ENCODE measurements at places on chromosomes 7 and 10.

GRCh38 chr7:87310790-87311419, 34.6 kb upstream of the CROT start:
- no peak for DNase-seq

DNA sequence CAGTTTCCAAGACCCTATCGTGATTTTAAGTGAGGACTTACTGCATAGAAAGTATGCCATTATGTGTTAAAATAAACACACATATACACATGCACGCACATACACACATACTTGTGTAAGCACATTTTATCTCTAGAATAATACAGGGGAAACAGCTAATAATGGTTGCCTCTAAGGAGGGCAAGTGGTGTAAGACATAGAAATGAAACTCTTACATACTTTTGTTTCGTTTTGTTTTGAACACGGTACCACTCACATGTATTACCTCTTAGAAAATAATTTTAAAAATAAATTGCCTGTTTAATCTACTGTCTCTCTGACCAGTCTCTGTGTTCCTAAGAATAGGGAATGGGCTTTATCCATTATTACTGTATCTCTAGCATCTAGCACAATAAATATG, 49.2 kb downstream of the HERPUD2 start:
- no peak for DNase-seq

DNA sequence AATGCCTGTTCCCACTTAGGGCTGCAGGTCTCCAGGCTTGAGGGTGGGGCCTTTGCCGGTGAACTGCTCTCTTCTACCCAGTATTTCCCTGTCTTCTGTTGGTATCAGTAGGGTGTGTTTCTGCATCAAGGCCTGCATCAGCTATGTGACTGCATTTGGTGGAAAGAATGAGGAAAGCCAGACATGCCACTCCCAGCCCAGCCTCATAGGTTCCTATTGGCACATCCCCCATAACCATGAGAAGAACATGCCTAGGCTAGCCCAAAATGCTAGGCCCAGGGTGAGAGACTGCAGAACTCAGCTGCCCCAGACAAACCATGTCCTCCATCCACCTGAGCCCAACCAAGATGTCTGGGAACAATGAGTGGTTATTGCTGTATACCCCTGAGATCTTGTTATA, 380.3 kb upstream of the ADARB2 start:
- DNase-seq, result no peak

DNA sequence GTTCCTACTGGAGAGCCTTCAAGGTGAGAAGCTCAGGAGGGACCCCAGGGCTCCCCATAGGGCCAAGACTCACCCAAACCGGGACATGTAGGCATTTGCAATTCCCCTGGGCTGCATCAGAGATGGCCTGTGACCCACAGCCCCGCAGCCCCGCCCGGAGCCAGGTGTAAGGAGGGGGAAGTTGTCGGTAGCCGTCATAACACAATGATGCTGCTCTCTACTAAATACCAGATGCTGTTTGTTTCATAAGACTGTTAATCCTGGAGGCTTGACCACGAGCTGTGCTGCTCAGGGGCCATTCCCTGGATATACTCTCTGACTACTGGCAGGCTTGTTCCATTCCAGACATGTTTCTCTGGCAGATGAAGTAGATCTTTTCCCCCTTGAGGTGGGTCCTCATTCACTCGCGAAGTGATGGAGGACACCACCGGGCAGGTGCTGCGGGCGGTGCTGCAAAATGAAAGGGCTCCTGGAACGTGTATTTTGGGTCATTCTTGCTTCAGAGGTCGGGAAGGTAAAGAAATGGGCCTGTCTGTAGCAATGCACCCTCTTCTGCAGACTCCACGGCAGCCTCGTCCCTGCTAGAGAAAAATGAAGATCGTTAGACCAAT, 61.1 kb downstream of the MKI67 start:
- DNase-seq, result no peak

GRCh38 chr10:126684171-126684745, 13.8 kb upstream of the C10orf90 start:
- DNase-seq, result no peak

GRCh38 chr7:69682518-69682917, 84.2 kb downstream of the AUTS2 start:
- no peak for DNase-seq

GRCh38 chr10:132383101-132383500, 13.9 kb upstream of the PWWP2B start:
- DNase-seq, result no peak

DNA sequence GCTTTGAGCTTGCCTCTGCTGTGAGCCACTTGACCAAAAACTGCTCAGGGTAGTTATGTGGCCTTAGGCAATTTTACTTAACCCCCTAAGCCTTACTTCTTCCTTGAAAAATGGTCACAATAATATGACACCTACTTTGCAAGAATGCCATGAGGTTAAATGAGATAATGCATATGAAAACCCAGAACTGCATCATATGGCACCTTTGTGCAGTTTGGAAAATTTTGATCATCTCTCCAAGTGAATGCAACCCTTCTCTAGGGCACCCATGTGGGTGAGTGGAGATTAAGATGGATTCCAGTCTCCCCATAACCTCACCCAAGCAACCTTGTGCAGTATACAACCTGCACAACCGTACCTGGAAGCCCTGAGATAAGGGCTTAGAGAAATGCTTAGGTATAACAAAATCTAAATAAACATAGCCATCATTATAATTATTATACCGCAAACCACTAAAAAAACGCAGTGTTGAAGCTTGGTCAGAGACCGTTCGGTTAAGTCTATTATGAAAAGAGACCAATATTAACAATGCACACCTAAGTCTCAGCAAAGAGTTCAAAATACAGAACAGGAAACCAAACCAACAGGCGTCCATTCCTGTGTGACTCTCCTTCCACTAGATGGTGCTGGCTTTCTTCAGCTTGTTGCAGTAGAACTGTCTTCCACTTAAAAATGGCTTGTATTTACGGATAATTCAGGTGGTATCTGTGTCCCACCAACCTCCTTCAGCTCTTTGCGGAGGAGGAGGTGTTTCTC, 21.0 kb upstream of the ASB15 start:
- DNase-seq, result no peak

DNA sequence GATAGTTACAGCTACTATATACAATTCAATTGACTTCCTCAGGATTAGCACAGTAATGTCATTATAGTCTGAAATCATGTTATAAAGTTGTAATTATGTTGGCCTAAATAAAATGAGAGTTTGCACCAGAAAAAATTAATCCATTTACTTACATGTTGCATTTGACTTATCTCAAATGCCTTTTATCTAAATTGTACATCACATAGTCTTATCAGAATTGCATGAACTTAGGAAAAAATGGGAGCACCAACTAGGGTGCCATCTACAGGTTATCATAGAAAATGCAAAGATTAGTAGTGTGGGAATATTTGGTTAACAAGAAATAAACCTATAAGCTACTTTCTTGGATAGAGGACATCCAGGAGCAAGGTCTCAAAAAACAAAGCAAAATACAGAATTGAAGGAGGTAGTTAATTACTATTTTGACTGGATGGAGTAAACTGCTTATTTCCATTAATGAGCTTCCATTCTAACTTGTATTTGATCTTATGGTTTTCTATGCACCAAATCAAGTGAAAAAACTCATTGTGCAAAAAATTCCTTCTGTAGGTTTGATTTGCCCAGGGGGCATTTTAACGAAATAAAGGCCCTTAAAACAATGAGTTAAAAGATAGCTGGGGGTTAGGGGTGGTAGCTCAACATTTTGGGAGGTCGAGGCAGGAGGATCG, 60.0 kb upstream of the ORC5 start:
- no peak for DNase-seq

DNA sequence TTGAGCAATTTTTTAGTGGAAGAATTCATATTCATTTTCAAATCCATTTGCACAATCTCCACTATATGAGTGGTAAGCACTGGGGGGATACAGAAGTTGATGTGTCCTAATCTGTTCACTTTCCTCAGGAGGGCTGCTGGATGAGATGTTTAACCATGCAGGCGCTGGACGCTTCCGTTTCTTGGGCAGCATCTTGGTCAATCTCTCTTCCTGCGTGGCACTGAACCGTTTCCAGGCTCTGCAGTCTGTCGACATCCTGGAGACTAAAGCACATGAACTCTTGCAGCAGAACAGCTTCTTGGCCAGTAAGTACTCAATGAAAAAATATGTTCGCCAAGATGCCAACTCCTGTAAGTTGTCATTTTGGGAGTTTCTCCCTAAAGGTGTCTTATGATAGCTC, 179.3 kb downstream of the ABCA13 start:
- no peak for DNase-seq

DNA sequence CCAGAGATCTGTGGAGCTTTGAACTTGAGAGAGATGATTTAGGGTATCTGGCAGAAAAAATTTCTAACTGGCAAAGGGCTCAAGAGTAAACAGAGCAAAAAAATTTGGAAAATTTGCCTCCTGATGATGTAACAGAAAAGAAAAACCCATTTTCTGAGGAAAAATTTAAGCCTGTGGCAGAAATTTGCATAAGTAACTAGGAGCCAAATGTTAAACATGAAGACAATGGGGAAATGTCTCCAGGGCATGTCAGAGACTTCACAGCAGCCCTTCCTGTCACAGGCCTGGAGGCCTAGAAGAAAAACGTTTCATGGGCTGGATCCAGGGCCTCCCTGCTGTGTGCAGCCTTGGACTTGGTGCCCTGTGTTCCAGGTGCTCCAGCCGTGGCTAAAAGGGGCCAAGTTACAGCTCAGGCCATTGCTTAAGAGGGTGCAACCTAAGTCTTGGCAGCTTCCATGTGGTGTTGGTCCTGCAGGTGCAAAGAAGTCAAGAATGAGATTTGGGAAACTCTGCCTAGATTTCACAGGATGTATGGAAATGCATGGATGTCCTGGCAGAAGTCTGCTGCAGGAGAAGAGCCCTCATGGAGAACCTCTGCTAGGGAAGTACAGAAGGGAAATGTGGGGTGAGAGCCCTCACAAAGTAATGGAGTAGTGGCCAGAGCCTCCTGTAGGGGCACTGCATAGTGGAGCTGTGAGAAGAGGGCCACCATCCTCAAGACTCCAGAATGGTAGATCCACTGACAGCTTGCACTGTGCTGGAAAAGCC, 8.1 kb downstream of the SEMA3D start:
- DNase-seq, result no peak

Data from stimulated activated CD4-positive, alpha-beta T cell treated with anti-CD3 and anti-CD28 coated beads, TNF-alpha, amount 100 ng/mL, for 1 hour (primary cell).